ENCODE measurements at places on chromosomes 5 and 9.

GRCh38 chr5:111066261-111066938, 5.1 kb upstream of the TSLP start:
- DNase-seq, result no peak

DNA sequence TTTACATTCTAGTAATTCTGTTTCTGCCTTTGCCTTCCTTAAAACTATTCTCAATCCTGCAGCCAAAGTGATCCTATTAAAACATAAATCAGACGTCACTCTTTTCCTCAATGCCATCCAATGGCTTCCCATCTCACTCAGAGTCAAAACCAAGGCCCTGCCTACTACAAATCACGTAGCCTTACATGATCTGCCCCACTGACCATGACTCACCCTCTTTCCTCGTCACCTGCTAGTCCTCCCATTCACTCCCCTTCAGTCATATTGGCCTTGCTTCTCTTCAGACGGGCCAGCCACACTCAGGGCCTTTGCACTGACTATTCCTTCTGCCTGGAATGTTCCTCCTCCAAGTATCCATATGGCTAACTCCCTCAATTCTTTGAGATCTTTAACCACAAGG, 39.0 kb upstream of the DMXL1 start:
- DNase-seq, result no peak

GRCh38 chr9:86707932-86708510, 239.3 kb downstream of the GAS1 start:
- no peak for DNase-seq

GRCh38 chr5:172805736-172806255, 28.3 kb upstream of the ERGIC1 start:
- no peak for DNase-seq

GRCh38 chr9:130891688-130892476, 4.7 kb downstream of the QRFP start:
- no peak for DNase-seq

DNA sequence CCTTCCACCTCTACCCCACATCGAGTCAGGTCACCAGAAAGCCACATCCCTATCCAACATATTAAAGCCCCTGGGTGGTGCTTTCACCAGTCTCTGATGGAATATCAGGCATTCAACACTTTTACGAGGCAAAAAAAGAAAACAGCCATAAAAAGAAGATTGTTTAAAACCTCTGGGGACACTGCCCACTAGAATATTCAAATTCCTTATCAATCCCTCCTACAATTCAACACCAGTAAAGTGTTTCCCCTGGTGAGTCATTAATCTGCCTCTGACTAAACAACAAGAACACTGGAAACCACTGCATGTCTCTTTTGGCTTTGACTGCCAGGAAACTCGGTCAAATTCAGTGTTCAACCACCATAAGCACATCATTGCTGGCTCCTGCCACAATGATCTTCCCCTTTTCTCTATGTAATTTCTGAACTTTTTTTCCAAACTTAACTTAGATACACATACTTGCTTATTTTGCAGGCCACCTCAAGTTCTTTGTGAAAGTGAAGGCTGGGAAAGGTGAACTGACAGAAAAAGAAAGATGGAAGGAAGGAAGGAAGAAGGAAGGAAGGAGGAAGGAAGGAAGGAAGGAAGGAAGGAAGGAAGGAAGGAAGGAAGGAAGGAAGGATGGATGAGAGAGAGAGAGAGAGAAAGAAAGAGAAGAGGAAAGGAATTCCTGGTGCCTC, 105.3 kb downstream of the PAX5 start:
- DNase-seq, result no peak

DNA sequence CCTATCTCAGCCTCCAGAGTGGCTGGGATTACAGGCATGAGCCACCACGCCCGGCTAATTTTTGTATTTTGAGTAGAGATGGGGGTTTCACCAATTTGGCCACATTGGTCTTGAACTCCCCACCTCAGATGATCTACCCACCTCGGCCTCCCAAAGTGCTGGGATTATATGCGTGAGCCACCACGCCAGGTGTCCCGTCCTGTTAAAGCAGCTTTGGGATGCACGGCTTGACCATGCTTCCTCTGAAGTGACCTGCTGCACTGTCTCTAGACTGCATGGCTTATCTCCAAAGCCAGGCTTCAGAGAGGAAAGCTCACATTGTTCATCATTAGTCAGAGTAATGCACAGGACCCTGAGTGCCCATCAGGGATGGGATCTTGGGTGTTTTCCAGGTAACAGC, 45.4 kb downstream of the SEMA4D start:
- DNase-seq, result no peak
